ENCODE measurements at places on chromosomes 3 and 15.

- DNase-seq: no peak
These were observed 93.7 kb upstream of the IMPG2 start for GRCh38 chr3:101414121-101414520.

DNA sequence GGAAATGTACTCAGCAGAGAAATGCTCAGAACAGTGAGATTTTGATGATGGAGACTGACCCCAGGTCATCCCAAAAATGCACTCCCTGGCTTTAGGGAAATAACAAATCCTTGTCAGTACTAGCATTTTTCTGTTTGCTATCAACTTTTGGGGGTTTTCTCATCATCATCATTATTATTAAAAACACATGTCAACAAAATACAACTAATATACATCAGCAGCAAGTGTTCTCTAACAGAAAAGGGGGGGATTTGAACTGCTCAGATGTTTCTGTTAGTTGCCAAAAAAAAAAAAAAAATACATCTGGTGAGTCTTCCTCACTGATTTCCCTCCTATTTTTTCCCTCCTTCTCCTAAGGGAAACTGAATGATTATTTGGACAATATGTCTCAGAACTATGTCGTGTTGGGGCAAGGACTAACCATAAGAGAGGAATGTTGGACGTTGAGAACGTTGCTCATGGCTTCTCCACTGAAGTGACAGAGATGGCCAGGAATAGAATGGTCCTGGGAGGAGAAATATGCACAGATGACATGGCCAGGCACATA is 230.0 kb upstream of the MCTP2 start:
- no peak for DNase-seq

DNA sequence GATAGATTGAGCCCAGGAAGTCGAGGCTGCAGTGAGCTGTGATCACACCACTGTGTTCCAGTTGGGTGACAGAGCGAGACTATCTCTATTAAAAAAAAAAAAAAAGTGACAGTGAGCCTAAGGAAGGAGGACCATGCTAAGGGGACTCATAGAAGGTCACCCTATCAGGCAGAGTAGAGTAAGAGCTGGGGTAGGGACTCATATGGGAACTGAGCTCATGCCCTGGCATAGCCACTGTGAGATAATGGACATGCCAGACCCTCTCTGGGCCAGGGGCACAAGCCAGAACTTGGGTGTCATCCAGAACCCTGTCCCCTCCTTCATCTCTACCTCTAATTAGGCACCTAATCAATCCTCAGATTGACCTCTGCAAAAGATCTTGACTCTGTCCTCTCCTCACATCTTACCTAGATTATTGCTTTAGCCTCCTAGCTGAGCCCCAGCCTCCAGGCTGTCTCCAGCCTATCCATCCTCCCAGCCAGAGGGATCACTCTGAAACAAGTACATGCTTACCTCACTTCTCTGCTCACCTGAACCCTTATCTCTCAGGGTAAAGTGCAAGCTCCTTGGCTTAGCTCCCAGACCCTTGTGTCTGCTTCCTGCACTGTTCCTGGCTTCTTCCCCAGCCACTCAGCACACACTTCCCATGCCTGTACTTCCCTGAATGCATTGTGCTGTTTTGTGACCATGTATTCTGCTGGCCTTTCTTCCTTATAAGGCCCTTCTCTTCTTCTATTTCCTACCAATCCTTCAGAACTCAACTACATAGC is 76.4 kb downstream of the DAPK2 start:
- DNase-seq: no peak

DNA sequence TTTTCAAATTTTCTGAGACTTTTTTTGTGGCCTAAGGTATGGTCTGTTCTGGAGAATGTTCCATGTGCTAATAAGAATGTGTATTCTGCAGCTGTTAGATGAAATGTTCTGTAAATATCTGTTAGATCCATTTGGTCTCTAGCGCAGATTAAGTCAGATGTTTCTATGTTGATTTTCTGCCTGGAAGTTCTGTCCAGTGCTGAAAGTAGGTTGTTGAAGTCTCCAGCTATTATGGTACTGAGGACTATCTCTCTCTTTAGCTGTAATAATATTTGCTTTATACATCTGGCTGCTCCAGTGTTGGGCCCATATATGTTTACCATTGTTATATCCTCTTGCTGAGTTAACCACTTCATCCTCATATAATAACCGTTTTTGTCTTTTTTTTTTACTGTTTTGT is 13.2 kb upstream of the TUBGCP5 start:
- no peak for DNase-seq

DNA sequence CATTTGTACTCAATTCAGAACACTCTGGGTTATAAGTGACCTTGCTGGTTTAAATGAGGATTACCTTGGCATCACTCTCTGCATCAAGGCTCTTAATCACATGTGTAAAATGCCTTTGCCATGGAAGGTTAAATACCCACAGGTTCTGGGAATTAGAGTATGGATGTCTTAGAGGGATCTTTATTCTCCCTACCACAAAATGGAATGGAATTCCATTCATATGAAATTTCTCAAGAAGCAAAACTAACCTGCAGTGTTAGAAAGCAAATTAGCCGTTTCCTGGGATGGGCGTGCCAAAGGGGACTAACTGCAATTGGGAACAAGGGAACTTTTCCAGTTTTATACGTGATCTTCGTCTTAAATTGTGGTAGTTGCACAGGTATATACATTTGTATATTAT is 39.8 kb downstream of the TBL1XR1 start:
- DNase-seq: no peak

GRCh38 chr3:114329823-114330222 is 36.0 kb downstream of the TIGIT start:
- DNase-seq: no peak

DNA sequence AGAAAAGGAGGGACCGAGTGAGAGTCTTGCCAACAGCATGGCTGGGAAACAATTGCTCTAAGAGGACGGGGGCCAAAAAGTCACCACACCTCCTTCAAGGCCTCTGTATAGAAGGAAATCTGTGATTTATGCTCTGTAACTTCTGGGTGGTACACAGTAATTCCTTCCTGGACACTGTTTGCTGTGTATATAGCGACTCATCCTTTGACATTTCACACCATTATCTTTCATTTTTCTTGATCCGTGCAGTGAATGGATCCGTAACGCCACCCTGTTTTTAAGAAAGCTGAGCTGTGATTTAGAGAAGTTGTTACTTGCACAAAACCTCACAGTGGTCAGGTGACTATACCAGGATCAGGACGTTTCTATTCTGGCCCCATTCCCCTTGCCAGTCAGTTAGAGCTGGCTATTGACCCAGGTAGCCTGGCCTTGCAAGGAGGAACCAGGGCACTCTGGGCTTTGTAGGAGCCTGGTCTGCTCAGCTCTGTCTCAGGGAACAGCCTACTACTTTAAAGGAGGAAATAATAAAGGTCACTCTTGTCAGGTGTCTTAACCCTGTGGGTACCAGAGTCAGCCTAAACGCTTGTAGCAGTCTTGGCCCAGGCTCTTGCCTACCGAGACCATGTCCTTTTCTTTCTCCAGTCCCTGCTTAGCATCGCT is 86.5 kb upstream of the MYZAP start:
- no peak for DNase-seq

GRCh38 chr3:180416111-180416594 is 185.8 kb upstream of the TTC14 start:
- DNase-seq: no peak

- DNase-seq: no peak
These were observed 337.2 kb downstream of the ZBTB20 start for GRCh38 chr3:114809668-114810413.

DNA sequence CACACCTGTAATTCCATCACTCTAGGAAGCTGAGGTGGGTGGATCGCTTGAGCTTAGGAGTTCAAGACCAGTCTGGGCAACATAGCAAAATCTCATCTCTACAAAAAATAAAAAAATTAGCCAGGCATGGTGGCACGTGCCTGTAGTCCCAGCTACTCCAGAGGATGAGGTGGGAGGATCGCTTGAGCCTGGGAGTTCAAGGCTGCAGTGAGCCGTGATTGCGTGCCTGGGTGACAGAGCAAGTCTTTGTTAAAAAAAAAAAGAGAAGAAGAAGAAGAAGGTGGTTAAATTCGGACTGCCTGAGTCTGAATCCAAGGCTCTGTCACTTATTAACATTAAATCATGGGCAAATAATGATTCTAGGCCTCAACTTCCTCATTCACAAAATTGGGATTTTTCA is 51.0 kb downstream of the EOMES start:
- no peak for DNase-seq

DNA sequence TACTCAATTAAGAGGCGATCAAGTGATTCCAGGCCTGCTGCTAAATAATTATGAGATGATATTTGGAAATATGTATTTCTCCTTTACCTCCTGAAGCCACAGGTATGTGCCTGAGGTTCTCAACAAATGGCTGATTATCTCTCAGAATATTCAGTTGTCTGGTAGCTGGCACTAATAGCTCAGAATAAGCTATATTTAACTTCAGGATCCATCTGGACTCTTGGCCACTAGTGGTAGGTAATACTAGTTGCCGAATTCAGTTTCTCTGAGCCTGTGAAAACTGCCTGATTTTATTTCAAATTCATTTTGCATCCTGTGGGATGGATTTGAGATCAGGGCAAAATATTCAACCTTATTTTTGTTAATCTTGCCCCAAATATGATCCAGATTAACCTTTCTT is 499.0 kb downstream of the DIPK2A start:
- no peak for DNase-seq

DNA sequence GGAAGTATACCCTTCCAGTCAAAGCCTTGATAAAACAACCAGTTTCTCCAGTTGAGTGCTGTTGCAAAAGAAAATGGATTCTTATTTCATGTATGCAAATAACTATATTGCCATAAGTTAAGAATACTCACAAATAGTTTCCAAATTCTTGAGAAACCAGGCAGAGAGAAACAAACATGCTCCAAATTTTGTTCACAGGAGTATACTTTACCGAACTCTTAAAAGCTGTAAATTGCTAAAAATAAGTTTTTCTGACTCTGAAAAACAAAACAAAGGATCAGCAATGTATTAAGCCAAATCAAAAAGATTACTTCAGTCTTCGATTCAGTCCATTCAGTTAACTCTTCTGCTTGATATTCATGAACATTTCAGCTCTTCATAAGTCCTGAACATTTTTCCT is 646.5 kb downstream of the MCTP2 start:
- no peak for DNase-seq

GRCh38 chr3:33322412-33322811 is 45.2 kb downstream of the FBXL2 start:
- DNase-seq: no peak

GRCh38 chr15:62933386-62933785 is 109.2 kb upstream of the TPM1 start:
- DNase-seq: no peak

GRCh38 chr3:32284443-32285212 is 46.1 kb downstream of the CMTM8 start:
- no peak for DNase-seq
